ENCODE measurements at places on chromosomes 7 and 10.

GRCh38 chr10:67076144-67076543, 150.3 kb downstream of the LRRTM3 start:
- no peak for DNase-seq

- no peak for DNase-seq
Measured at GRCh38 chr10:105540381-105540780, 899.3 kb downstream of the SORCS3 start.

DNA sequence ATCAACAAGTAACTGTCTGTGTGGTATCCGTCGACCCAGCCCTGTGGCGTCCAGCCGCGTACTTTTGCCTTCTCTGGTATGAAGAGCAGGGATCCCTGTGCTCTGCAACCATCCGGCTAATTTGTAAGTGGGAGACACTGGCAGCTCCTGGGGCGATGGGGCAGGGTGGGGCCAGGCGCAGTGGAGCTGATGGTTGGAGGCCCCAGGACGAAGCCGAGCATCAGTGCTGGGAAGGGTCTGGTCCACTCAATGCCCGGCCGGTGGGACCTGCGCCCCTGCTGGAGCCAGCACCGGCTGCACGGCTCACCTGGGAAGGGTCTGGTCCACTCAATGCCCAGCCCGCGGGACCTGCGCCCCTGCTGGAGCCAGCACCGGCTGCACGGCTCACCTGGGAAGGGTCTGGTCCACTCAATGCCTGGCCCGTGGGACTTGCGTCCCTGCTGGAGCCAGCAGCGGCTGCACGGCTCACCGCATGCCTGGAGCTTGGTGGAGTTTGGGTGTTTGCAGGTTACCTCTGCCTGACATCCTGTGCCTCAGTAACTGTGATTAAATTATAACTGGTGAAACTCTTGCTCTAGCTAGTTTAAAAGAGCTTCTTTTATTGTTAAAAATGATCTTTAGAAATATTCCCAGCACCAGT, 96.1 kb downstream of the NKX6-2 start:
- DNase-seq, result no peak

DNA sequence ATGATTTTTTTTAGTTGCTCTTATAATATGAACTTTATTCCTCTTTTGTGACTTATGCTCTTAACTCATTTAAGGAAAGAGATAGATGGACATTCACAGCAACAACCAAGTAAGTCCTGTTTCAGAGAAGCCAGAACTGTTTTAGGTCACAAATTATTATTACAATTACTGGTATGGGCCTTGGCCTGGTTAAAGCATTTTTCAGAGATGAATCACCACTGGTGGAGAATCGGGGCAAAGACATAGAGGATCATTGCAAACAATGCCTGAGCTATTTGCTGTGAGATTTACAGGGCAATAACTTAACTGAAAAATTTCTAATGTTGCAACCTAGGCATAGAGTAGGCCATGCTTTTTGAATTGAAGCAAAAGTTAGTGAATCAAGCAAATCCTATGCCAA, 138.0 kb upstream of the YAE1 start:
- DNase-seq, result no peak

GRCh38 chr7:157464111-157464970, 127.5 kb downstream of the DNAJB6 start:
- DNase-seq, result no peak

- no peak for DNase-seq
Measured at GRCh38 chr10:35172574-35172973, 45.9 kb downstream of the CREM start.

DNA sequence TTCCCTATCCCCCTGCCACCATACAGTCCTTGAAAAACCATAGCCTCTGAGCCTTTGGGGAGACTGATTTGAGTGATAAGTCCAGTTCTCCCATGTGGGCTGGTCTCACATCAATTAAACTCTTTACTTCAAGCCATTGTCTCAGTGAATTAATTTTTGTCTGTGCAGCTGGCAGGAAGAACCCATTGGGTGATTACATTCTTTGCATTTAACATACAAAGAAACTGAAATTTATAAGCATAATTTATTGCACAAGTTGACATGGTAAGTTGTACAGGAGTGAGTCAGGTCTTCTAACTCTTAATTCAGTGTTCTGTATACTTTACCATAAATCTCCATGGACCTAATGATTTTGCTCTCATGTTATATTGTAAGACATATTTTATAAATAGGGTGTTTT, 1613.0 kb upstream of the LRRTM3 start:
- no peak for DNase-seq

- no peak for DNase-seq
Measured at GRCh38 chr10:111370101-111370500, 293.3 kb downstream of the ADRA2A start.

DNA sequence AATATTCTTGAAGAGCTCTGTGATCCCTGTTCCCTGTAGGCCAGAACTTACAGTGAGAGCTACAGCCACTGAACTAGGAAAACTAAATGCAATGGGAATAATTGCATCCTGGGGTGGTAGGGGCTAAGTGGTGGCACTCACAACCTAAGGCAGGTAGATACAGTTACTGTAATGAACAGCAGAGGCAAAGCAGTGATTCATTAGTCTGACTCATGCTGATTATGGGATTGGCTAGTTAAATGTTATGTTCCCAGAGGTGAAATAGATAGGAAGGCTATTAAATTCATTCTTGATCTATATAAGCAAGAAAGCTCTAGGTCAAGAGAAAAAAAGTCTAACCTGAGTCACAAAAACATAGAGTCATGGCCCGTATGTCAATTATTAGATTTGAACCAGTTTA, 173.1 kb upstream of the MALRD1 start:
- no peak for DNase-seq

- DNase-seq, result no peak
Measured at GRCh38 chr10:121522831-121523230, 75.4 kb downstream of the FGFR2 start.

- no peak for DNase-seq
Measured at GRCh38 chr10:30963992-30964930, 67.4 kb downstream of the ZNF438 start.

DNA sequence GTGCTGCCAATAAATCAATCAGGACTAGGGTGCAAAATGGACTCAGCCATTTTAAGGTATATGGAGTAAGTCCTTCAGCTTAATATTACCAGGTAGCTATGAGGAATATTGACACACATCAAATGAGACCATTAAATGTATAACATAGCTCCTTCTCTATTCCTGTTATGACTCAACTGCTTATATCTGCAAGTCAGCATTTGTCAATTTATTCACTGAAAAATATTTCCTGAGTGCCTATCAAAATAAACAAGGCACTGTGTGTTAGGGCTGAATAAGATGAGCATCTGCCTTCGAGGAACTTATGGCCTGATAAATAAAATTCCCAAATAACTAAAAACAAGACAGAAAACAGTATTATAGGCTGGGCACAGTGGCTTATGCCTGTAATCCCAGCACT, 113.8 kb downstream of the CDK6 start:
- DNase-seq, result no peak

- no peak for DNase-seq
Measured at GRCh38 chr10:22374489-22375126, 29.3 kb downstream of the SPAG6 start.

- no peak for DNase-seq
Measured at GRCh38 chr10:43055217-43055616, 21.7 kb upstream of the RET start.

DNA sequence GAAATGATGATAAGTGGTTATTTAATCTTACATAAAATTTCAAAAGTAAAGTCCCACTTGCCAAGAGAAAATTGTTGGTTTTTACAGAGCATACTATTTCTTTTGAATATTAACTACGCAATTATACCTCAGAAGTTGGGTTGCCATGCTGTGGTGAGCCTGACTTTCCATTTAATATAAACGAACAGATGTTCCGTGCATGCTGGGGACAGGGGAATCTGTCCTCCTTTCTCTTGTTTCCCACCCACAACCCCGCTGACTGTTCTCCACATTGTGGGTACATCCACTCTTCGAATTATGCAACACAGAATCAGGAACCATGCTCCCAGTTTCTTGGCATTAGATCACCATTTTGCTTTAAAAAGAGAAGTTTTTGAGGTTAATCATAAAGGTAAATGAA, 29.2 kb upstream of the RTKN2 start:
- DNase-seq, result no peak

GRCh38 chr10:35946556-35946955, 304.5 kb upstream of the FZD8 start:
- DNase-seq, result no peak

DNA sequence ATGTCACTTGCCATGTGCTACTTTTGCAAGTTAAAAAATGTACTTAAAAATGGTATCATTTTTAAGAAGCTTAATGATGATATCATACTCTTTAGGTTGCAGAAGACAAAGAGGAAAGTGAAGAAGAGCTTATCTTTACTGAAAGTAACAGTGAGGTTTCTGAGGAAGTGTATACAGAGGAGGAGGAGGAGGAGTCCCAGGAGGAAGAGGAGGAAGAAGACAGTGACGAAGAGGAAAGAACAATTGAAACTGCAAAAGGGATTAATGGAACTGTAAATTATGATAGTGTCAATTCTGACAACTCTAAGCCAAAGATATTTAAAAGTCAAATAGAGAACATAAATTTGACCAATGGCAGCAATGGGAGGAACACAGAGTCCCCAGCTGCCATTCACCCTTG, 6.1 kb downstream of the LMOD2 start:
- DNase-seq, result no peak

- DNase-seq, result no peak
Measured at GRCh38 chr7:139651308-139651707, 126.5 kb downstream of the HIPK2 start.

DNA sequence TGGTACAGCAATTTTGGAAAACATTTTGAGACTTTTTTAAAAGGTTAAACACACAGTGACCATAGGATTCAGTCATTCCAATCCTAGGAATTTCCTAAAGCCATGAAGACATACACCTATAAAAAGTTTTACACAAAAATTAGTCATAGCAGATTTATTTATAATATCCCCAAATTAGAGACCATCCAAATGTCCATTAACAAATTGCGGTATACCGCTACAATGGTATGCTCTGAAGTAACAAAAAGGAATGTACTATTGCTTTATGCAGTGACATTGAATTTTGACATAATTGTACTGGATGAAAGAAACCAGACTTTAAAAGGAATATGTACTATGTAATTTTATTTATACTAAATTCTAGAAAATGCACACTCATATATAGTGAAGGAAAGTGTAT, 362.8 kb downstream of the HGF start:
- DNase-seq, result no peak

DNA sequence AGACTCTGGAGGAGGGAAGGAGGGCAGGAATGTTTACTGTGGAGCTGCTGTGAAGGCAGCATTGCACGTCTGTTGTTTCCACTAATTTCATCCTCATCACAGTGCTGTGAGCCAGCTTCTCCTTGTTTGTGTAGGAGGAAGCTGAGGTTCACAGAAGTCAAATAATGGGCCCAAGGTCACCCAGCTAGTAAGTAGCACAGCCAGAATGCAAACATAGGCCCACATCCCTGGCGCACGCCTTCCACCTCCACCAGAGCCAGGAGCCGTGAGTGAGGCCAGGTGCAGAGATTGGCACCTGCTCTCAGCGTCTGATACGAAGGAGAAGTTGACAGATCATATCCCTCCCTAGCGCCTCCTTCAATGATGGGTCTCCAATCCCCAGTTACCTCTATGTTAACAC, 93.6 kb downstream of the HTR5A start:
- no peak for DNase-seq

GRCh38 chr10:127346604-127347003, 150.2 kb upstream of the INSYN2A start:
- no peak for DNase-seq

DNA sequence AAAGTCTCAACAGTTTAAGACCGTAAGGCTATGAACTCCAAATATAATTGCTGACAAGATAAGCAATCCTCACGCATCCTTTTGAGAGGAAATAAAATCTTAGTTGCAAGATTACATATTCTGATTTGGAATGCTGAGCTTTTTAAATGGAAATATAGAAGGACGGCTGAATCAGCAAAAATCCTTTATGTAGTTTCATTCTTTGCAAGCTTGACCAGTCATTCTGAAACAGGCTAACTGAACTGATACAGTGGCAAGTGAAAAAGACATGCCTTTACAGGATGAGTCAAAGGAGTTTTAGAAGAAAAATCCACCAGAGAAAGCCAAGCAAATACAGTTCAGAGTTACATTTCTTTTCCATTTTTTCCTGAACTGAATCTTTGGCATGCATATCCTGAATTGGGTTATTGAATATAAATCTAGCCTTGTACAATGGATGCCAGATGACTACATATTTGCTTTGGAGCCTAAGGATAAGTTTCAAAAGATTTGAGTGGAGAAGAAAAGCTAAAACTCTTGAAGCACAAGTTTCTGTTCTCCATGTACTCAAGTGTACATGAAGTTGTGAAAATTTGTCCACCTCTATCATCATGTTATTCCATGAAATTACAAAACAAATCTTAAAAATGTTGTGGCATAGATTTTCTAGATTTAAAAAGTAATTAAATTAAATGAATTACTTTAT, 4.4 kb downstream of the VIM start:
- DNase-seq, result no peak

DNA sequence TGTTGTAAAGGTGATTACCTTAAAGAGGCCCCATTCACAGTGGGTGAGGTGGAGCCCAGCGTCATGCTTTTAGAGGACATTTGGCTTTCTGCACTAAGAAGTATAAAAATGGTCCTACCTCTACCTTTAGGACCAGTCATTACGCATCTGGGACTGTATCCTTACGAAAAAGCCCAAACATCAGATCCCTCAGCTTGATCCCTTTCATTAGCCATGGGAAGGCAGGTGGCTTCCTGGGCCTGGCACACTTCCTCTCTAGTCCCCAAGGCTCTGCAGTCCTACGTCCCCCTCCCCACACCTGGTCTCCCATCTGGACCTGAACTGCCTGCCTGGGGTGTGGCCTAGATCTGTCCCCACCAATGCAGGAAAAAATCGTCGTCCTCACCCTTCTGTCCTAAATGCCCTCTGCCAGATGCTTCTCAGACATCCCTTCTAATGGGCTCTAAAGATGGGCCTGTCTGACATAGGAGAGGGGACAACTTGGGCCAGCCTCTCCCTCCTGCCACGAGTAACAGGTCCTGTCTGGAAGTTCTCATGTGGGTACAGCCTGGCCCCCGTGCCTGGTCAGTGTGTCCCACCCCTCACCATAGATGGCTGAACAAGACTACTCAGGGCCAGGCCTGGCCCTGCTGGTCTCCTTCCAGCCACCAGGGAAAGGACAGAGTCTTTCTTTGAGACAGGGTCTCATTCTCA, 11.8 kb upstream of the SLC18A3 start:
- DNase-seq, result no peak

DNA sequence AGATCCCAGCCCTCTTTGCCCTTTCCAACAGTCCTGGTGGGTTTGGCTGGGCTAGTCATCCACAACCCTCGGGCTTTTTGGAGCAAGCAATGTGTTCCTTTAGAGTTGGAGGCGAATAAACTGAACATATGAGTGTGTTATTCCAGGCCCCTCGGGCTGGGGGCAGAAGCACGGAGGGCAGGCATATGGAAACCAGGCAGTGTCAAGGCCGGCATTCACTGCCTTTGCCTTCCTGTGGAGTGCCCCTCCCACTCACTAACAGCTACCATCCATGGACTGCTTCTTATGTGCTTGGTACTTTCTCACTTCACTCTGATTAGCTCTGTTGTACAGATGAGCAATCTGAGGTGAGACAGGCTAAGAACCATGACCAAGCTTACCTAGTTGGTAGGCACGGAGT, 53.9 kb upstream of the EFCAB10 start:
- DNase-seq, result no peak

All from NCI-H2081 treated with DMSO at 0.1 percent for 48 hours (cell line).